ENCODE measurements at places on chromosomes 13 and 19.
A peak's percentile ranks its signal among the peaks of the same experiment; 100 is the strongest.

DNA sequence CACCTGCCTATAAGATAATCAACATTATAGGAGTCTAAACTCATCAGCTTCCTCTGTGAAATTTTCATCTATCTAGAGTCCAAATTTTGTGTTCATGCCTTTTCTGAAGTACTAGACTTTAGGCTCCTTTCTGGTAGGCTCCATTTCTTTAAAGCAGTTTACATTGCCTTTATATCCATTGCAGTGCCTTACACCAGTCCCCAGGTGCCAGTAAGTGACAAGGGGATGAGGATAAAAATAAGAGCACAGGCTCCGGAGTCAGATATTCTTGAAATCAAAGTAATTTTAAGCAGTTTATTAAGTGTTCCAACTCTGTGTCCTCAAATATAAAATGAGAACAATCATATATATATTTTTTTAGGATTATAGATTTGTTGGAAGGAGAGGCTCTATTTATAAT is 10.6 kb upstream of the CYSLTR2 start:
- no peak for DNase-seq

DNA sequence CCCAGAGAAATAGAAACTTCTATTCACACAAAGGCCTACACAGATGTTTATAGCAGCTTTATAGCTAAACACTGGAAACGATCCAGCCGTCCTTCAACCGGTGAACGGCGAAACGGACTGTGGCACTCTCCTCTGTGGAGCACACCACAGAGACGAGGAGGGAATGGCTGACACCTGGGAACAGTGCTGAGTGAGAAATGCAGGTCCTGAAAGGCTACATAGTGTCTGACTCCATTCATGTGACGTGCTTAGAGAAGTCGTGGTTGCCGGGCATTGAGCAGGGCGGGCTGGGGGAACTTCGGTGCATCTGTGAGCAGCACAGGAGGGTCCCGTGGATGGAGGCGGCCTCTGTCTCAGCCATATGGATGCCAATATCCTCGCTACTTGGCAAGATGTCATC is 3.1 kb upstream of the GRK1 start:
- DNase-seq = no peak

DNA sequence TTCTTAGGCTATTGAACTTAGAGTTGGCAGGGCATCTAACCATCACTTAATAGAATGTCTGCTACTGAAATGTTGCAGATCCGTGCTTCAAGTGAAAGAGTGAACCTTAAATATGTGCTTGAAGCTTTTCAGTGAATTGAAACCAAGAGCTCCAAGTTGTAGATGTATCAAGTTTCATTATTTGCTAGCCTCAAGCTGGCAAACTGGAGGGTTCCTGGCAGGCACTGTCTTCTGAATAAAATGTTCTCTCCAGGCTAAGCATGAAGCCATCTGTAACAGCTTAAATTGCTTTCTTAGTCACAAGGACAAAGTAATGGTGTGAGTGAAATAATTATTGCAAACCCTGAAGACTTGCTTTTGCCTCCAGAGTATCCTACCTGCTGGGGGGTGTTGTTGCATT is 415.0 kb upstream of the SPRY2 start:
- DNase-seq = no peak

GRCh38 chr19:13887517-13887916 is 10.6 kb downstream of the NANOS3 start:
- no peak for DNase-seq

DNA sequence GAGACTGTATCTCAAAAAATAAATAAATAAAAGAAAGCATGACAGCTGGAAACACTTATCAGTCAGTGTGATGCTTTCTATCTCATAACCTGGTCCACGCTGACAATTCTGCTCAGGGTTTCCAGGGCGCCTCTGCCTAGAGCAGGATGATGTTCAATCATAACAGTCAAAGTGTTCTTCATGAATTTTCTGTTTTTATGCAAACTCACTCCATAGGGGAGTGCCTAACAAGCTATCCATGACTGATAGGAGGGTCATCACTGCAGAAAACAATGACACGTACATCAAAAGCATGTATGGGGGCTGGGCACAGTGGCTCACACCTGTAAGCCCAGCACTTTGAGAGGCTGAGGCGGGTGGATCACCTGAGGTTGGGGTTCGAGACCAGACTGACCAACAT is 41.4 kb upstream of the ZNF83 start:
- DNase-seq = no peak

DNA sequence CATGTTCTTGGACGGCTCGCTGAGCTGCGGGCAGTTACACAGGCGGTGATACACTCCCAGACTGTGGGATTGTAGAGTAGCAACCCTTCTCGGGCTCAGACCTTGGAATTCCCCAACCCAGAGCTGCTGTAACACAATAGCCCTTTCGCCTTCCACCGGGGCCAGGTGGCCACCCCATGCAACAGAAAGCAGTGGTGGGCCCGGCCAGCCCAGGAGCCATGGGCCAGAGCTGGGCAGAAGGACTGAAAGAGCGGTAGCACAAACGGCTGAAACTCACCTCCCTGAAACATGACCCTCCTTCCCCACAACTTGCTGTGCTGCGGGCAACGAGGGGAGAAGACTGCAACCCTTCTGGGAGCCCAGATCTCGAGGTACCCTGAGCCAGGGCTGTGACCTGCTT is 429.0 kb downstream of the SLITRK1 start:
- no peak for DNase-seq

DNA sequence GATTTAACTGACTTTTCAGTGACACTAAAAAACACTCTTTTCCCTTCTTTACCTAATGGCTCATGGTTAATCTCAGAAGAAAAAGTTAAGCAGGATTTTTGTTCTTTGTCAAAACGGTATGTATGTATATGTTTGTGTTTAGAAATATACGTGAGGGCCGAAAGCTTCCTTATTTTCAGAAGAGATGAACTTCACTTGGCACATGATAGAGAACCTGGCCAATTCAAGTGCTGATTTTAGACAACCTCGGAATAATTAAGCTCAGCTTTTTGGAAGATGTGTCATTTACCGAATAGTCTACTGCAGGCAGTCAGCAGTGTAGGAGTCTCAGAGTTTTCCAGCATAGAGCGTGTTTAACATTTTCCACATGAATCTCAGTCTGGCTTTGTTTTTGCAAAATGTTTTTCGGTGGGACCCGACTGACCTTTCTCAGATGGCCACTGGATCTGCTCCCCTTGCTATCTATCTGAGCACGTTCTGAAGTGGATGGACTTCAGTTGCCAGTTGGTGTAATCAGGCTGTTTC is 4.6 kb downstream of the RNASEH2B start:
- no peak for DNase-seq

DNA sequence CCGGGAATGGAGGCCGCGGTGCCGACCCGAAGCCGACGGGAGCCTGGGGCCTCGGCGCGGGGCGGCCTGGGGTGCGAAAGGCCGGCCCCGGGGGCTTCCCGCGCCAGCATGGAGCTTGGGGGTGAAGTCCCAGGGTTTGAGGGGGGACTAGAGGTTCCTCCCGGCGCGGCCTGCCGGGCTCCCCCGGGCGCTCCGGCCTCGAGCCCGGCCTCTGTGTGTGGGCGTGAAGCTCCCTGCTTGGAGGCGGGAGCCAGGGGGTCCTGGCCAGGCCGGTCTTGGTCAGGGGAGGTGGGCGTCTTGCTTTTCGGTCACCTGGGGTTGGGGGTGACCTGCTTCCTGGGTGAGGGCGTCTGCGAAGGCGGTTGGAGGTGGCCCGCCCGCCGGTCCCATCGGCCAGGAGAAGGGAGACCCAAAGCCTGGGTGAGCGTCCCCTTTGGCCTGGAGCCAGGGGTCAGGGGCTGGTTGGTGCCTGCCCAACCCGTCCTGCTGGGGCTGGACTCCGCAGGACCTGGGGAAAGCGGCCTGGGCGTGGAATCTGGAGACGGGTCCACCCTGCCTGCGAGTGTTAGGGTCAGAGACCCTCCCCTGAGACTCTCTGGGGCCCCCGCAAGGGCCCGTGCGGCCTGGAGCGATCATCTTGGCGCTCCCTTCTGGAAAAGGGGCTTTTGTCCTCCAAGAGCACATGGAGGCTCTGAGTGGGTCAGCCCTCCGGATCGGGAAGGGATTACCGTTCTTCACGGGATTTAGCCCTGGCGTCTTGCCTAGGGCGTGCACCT is 535 bp downstream of the BSG start:
- no peak for DNase-seq

DNA sequence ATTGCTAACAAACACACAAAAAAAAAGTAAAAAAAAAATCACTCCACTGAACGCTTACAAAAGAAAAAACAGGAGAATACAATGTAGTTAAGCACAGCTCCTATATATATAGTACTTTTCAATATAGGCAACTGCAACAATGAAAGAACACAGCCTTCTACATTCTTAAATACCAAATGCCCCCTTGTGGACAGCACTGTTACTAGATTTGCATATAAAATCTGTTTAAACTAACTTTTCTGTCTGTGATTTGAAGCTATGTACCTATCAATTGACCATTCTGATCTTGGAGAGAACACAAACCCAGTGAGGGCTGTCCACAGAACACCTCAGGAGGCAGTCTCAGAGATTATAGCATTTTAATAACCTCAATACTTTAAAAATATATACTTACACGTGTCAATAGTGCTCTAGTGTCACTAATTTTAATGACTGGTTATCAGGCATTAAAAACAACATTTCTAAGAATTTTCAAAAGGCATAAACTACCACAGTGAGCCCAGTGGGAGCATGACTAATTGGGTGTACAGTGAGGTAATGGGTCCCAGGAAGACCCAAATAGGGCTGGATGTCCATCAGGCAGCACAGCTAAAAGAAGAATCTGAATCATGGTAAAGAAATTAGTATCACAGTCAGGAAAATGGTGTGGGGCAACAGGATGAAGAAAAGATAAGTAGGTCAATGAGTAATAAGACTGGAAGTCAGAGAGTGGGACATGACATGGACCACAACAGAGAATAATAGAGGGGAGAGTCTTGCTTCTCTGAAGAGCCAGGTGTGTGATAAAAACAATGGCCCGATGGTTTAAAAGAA is 22.2 kb downstream of the CCDC169 start:
- DNase-seq = no peak

DNA sequence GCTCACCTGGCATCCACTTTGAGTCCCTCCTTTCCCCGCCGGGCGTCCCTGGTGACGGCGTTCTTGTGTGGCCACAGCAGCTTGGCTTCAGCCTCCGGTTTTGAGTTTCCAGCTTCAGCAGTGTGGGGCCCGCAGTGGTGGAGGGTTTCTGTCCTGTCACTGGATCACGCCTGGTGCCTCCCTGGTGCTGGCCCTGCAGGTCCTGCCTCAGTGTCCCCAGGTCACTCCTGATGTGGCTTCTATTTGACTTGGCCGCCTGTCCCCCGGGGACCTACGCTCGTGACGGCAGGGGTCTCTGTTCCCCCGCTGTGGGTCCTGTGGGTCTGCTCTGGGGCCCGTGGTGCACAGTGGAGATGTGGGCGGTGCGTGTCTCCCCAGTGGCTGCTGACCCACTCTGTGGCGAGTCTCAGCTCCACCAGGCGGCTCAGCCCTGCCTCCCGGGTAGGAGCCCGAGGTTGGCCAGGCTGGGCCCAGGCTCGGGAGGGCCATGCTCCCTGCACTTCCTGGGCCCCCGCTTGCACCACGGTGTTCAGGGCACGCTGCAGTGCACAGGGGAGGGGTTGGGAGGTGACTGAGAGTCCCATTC is 1.9 kb downstream of the ATP4B start:
- DNase-seq = no peak

DNA sequence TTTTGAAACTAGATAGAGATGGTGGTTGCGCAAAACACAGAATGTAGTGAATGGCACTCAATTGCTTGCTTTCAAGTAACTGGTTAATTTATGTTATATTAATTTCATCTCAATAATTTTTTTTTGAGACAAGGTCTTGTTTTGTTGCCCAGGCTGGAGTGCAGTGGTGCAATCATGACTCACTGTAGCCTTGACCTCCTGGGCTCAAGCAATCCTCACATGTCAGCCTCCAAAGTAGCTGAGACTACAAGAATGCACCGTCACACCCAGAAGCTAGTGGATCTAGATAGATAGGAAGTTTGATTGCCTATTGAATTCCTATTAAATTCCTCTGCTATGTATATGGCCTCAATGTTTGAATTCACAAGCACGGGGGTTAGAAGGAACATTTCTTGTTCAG is 26.4 kb upstream of the ADGRE2 start:
- DNase-seq = no peak

- no peak for DNase-seq
These were observed 1.5 kb upstream of the BAX start for GRCh38 chr19:48953141-48953540.

DNA sequence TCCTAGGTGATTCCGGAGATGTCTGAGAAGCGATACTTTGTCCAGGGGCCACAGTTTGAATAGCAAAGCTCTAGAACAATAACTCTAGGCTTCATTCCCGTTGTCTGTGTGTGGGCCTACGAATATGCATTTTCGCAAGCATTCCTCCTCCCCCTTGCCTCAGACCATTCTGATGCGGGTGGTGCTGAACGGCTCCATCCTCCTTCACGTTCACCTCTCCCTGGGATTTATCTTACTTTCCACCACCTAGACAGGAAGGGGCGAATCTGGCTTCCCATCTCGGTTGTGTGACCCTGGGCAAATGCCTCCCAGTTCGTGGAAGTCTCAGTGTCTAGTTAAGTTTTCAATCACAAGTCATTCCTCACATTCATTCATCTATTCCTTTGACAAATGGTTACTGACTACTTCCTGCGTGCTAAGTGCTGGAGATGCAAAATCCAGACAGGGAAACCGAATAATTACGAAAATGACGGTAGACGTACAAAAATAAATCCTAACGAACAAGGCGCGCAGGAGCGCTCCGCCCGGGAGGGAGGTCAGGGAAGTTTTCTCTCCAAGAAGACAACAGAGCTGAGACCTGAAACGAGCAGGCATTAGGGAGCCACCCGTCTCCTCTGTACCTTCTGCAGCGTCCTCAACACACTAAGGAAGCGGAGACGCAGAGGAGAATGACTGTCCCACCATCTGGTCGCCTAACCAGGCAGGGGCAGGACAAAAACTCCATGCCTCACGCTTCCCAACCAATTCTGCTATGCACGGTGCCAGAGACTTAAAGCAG is 1.3 kb upstream of the CNOT3 start:
- DNase-seq = peak; percentile 63

- DNase-seq = no peak
These were observed 871 bp upstream of the ZNF583 start for GRCh38 chr19:56403261-56403660.

DNA sequence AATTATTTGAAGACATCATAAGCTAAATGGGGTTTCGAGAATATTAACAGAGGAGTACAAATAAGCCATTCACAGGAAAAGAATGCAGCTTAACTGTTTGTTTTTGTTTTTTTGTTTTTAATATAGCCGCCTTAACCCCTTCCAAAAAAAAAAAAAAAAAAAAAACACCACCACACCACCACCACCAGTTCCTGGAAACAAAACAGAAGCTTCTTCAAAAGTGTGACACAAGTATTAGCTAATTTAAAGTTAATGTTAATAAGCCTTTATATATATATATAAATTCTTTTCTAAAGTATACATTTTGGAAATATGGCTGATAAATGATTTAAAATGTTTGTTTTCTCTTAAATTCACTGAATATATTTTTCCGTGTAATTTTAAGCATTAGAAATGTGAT is 1.4 kb downstream of the RAP2A start:
- no peak for DNase-seq

GRCh38 chr19:3108775-3109174 is 14.6 kb downstream of the GNA11 start:
- DNase-seq = peak; percentile 79

DNA sequence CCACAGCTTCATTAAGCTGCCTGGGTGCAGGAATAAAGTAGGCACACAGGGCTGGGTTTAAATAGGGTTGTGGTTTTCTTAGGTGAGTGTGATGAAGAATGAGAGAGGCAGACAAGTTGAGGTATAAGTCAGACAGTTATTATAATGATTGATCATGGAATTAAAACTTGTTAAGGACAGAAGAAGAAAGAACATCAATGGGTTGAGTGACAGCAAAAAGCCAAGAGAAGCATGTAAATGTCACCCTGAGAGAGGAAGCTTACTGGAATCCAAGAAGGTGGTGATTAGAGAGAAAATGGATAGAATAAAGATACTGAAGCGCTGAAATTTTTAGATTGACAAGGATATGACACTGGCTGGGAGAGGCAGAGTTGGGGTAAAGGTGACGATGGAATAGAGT is 325.2 kb upstream of the SLITRK1 start:
- DNase-seq = no peak
